ENCODE measurements at places on chromosomes 7 and 10.
A peak's percentile ranks its signal among the peaks of the same experiment; 100 is the strongest.

DNA sequence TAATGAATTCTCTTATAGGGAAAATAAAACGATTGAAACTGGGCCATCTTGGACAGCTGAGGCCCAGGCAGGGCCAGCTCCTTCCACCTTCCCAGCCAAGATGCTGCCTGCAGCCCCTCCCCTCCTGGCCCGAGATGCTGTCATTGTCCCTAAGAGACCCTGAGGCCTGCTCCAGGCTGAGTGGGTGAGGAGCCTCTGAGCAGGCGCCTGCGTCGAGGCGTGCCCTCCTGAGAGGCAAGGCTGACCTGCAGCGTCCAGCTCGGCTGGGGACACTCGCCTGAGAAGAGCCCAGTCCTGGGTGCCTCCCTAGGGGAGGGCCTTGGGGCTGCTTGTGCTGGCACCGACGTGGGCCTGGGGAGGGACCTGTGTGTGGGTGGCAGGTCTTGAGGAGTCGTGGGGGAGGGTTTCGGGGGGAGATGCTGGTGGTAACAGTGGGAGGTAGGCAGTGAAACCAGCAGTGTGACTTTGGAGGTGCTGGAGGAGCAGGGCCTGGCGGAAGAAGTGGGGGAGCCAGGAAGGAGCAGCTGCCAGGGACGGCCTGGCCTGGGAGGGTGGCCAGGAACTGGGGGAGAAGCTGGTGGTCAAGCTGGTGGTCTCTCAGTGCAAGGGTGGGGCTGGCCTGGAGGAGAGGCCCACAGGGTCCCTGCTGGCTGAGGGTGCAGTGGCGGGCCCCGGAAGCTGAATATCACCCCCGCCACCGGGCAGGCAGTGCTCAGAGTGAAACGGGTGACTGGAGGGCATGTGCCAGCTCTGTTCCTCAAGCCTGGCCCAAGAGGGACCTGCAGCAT, 7.9 kb downstream of the GPR146 start:
- no peak for DNase-seq

GRCh38 chr10:121592155-121592890, 5.9 kb downstream of the FGFR2 start:
- DNase-seq = no peak

DNA sequence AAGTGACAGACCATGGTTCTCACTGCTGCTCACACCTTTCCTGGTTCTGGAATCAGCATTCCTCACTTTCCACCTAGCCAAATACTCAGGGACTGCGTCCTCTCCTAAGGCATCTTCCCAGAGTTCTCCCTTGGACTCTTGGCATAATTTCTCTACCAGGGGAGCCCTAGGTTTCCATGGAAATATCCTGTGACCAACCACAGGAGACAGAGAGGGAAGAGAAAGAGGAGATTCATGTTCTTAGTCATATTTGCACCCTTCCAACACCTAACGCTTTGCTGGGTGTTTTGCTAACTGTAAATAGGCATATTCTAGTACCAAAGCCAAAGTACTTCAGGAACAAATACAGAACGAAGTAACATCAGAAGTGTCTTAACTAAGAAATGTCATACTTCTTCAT, 28.6 kb downstream of the DENND11 start:
- no peak for DNase-seq

GRCh38 chr10:73858750-73859427, 15.5 kb downstream of the CAMK2G start:
- no peak for DNase-seq

GRCh38 chr10:80686734-80687475, 149.2 kb downstream of the SH2D4B start:
- DNase-seq = no peak

DNA sequence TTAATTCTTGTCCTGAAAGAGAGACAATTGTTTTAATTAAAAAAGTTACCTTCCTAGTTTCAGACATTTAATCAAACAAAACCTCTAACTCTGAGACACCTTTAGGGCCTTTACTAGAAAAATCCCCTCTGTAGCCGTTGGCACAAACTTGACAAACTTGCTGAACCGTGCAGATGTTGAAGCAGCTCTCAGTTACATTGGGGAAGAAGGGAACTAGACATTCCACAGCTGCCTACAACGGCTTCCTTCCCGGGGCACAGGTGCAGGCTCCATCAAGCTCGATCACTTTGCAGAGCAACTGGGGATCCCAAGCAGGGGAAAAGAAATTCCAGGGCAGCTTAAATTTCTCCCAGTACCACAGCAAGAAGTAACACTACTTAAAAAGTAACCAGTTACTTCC, 141.3 kb downstream of the SKAP2 start:
- no peak for DNase-seq

DNA sequence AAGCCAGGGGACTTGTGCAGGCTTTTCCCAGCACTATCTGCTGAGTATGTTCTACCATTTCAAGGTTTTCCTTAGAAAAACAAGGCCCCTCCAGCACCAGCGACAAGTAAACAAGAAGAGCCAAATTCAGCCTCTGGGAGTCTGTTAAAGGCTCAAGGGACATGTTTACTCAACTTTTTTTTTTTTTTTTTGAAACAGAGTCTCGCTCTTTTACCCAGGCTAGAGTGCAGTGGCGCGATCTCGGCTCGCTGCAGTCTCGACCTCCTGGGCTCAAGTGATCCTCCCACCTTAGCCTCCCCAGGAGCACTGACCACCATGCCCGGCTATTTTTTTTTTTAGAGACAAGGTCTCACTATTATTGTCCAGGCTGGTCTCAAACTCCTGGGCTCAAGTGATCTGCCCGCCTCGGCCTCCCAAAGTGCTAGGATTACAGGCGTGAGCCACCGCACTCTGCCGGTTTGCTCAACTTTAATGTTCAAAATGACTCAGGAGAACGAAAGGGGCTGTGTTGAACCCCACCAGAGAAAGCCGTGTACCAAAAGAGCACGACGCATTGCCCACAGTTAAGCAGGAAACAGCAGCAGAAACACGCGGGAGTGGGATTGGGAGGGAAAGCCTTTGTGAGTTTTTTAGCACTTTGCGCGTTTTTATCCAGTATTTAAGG, 772 bp downstream of the PRDX3 start:
- no peak for DNase-seq

DNA sequence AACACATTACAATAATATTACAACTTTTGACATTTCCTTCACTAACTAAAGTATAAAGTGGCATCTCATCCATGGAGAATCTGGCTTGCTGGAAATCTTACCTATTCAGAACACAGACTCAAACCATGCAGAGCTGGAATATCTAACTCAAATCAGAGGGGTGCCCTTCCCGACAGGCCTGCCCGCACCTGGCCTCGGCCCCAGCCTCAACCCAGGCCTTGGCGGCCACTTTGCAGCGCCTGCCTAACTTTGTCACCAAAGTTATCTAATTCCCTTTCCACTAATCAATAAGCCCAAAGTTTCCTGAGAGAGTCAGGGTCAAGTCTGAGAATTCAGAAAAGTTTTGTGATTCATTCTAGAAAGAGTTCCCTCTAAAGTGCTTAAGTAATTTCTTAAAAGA, 212.9 kb downstream of the COBL start:
- DNase-seq = no peak

GRCh38 chr10:7520507-7521485, 110.0 kb upstream of the SFMBT2 start:
- DNase-seq = no peak

GRCh38 chr10:69916118-69916517, 114.4 kb downstream of the COL13A1 start:
- DNase-seq = no peak

DNA sequence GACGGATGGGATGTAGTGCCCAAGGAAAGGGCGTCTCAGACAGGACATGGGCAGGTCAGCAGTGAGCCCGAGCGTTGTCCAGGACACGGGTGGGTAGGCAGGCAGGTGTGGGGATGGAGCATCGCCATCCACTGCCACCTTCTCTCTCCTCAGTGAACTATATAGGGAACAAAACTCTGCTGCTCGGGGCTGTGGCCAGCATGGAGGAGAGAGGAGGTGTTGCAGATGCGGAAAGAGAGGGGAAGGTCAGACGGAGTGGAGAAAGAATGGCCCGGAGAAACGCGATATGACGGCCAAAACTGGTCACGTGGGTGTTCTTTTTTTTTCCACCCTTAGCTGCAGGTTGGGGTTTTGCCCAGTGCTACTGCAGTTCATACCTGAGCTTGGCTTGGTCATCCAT, 71.2 kb downstream of the GRID1 start:
- DNase-seq = no peak

DNA sequence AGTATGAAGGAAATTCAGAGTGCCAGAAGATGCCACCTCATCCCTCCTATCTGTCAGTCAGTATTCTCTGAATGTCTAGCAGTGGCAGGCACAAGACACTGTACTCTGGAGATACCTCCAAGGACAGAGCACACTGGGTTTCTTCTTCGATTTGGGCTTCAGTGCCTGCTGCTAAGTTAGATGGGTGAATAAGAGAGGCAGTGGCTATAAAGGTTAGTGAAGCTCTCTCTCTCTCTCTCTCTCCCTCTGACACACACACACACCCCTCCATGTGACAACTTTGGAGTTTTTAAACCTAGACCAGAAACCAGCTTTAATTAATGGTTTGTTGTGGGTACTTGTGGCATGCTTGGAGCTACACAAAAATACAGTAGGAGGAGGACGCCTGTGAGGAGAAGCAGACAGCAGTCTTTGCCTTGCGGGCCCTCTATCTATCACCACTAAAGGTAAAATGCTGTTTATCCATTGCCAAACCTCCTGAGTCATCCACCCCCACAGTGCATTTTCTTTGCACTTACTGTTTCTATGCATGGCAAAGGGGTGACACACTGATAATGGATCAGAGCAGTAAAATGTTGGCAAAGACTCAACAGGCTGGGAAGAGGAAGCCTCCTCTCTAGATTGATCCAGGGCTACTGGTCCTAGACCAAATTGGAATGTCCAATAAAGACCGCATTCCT, 102.5 kb downstream of the TRIL start:
- DNase-seq = no peak

DNA sequence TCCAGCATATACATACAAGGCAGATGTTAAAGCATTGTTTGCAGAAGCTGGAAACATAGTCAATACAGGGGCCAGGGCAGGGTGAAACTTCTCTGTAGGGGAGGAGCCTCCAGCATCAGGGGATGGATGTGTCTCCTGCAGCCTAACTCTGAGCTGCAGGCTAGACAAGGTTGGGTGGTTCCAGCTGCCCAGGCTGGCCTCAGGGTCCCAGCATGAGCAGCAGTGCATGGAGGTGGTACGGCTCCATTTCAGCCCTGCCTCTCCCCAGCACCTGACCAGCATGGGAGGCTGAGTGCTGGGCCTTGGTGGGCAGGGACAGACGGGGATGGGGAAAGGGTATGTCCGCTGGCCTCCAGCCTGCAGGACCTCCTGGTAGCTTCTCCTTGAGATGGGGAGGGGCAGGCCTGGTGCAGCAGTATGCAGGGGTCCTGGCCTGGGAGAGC, 7.4 kb upstream of the TBRG4 start:
- DNase-seq = no peak

GRCh38 chr7:55895021-55895420, 7.8 kb downstream of the ZNF713 start:
- DNase-seq = no peak

GRCh38 chr10:34780818-34781380, 34.2 kb downstream of the PARD3 start:
- peak; percentile 78 for DNase-seq

DNA sequence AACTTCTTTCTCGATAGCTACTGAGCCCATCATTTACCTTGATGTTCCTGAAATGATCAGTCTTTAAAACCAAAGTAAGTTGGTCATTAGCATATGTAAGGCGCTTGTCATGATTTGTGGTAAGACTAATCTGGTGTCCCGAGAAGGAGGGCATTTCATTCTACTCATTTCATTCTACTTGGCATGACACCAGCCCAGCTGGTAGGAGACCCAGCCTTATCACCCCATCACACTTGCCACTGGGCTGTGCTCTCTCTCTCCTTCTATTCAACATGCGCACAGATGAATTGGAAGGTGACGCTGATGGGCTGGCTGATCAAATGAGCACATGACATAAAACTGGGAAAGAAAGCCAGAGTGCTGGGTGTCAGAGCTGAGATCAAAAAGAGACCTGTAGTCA, 65.7 kb downstream of the CRTAC1 start:
- DNase-seq = no peak

DNA sequence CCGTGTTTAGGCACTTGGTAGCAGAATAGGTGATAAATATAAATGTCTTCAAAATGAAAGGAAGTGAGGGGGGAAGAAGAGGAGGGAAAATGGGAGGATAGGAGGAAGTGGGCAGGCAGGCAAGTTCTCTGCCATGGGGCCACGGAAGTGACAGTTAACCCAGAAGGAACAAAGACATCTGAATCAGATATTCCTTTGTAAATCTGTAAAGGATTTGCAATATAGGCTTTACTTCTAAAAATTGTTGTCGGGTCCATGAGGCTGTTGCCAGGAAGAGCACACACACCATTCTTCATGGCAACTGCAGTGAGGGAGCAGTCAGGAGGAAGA, 23.7 kb upstream of the RASSF4 start:
- DNase-seq = peak; percentile 87

DNA sequence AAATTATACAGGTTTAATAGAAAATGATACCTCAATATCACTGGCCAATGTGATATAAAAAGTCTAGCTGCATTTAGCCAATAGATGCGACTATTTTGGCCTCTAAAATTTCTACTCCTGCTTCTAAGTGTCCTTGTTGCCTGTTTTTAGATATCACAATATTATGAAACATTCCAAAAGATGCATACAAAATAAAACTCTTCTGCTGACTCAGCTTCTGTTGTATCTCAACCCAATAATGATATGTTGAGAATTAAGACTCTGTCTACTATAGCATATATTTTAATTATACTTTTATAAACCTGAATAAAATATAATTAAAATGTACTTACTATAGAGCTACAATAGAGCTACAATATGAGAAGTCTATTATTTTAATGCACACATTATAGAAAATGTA, 661.0 kb upstream of the TEX47 start:
- no peak for DNase-seq

DNA sequence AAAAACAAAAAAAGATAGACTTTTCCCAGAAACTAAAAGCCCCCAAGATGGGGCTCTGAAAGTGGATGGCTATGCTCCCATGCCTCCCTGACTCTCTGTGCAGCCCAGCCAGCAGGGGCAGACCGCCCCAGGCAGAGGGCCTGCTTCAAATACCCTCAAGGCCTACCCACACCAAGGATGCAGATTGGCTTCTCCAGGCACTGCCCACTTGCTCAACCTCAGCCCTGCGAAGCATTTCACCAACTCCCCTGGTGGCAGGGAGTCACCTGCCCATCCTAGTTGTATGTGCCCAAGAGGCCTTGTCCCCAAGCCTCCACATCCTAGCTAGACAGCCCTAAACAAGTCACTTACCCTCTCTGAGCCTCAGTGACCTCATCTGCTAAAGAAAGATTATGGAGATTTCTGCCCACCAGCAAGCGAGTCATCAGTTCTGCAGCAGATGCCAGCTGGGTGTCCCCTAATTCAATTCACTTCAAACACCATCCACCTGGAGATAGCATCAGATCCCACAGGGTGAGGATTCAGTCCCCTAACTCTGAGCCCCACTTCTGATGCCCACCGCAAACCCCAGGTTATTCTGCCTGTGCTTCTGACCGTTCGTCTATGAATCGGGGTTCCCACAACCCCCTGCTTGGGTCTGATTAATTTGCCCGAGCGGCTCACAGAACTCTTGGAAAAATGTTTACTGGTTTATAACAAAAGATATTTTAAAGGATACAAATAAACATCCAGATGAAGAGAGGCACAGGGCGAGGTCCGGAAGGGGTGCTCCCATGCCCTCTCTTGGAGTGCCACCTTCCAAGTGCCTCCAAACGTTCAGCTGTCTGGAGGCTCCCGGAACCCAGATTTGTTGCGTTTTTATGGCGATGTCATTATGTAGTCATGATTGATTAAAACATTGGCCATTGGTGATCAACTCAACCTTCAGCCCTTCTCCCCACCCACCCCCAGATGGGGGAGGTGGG, 18.6 kb upstream of the ZMIZ1 start:
- no peak for DNase-seq

GRCh38 chr7:29976673-29977415, 12.8 kb downstream of the SCRN1 start:
- DNase-seq = no peak

Measured in Kasumi-1 (cell line).